ENCODE measurements at places on chromosomes 11 and 22.
A peak's percentile ranks its signal among the peaks of the same experiment; 100 is the strongest.

GRCh38 chr22:44287121-44287693 lies 25.5 kb downstream of the SHISAL1 start:
- no peak for DNase-seq

- DNase-seq, result no peak
These were observed 34.4 kb upstream of the WNT11 start for GRCh38 chr11:76240666-76241065.

DNA sequence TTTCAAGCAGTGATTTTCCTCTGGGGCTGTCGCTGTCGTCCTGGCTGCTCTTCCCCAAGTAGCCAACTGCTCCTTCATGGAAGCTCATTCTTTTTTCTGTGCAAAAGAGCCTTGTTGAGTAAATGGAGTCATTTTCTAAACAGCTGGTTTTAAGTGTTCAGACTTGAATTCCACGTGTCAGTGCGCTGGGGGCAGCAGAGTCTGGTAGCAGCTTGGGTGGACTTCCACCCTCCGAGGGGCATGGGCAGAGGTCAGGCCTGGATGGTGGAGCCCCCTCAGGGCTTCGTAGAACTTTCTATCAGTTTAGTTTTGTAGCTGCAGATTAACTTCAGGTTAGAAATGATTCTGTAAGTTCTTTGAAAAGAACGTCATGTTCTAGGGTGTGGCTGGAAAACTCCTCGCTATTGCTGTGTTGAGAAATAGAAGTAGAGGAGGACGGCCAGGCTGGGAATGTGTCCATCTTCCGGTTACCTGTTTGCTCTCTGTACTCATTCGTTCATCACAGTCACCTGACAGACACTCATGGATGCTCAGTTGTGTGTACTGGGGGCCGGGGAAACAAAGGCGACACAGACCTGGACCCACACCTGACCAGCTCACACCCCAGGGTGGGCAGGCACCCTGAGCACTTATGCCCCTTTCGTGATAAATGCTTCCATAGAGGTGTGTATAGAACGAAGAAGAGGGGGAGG lies 270.7 kb downstream of the TBC1D22A start:
- no peak for DNase-seq

DNA sequence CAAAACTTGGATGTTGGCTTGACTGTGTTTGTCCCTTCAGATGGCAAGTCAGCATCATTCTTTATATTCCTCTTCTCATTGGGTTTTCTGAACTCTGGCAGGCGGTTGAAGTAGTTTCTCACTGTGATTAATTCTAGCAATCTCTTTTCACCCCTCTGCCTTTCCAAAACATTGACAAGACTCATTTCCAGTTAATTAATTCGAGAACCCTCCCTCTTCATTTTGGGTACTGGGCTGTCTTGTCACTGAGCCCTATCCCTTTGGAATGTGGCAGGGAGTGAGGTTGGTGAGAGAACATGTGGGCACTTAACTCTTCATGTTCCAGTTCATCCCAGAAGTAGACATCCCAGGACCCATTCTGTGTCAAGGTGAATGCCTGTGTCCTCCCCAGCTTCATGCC lies 133.0 kb downstream of the WNT7B start:
- no peak for DNase-seq

- no peak for DNase-seq
These were observed 21.4 kb upstream of the BMAL1 start for GRCh38 chr11:13256216-13256615.

DNA sequence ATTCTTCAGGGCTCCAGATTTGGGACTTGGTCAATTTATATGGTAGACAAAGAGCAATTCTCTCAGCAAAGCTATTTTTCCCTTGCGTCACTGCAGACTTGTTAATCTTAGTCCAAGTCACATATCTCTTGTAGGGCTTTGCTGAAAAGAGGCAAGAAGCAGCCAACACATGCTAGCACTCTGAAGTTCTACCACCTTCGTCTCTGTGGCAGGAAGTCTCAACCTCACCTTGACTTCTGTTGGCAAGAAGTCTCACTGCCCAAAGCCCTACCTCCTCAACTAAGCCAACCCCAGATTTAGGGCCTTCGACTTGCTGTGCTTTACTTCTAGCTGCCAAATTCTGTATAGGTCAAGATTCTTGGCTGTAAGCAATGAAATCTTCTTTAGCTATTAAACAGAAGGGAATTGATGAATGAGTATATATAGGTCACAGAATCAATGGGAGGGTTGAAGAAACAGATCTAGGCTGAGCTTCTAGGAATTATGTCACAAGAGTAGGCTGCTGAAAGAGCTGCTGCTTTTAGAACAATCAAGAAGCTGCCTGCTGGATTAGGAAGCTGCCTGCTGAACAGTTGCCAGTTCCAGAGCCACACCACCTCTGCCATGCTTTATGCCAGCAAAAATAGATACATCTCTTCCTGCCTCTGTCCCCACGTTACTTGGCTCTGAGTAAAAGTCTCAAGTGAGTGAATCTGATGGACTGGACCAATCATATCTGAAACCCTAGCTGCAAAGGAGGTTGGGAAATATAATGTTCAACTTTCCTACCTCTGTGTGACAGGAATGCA lies 17.6 kb upstream of the NCR3LG1 start:
- DNase-seq, result no peak

- DNase-seq, result no peak
These were observed 24.6 kb downstream of the PPIL2 start for GRCh38 chr22:21690401-21690801.

DNA sequence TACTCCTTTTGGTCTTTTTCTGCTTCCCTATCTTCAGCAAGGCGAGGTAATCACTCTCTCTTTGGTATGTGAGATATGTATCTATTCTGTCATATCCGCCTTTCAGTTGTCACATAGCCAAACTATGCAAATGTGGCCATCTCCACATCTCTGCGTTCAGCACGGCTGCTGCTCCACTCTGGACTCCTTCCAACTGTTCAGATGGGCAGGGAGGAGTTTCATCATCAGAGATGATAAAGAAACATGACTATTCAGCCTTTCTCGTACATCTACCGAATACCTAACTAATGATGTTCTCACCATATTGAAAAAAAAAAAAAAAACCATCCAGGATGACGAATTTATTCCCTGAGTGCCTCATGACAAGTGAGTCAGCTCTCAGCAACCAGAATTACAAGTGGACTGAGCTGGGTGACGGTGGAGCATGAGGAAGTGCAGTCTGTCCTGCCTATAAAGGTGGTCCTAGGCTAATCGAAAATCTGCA lies 899.6 kb downstream of the OPCML start:
- no peak for DNase-seq

DNA sequence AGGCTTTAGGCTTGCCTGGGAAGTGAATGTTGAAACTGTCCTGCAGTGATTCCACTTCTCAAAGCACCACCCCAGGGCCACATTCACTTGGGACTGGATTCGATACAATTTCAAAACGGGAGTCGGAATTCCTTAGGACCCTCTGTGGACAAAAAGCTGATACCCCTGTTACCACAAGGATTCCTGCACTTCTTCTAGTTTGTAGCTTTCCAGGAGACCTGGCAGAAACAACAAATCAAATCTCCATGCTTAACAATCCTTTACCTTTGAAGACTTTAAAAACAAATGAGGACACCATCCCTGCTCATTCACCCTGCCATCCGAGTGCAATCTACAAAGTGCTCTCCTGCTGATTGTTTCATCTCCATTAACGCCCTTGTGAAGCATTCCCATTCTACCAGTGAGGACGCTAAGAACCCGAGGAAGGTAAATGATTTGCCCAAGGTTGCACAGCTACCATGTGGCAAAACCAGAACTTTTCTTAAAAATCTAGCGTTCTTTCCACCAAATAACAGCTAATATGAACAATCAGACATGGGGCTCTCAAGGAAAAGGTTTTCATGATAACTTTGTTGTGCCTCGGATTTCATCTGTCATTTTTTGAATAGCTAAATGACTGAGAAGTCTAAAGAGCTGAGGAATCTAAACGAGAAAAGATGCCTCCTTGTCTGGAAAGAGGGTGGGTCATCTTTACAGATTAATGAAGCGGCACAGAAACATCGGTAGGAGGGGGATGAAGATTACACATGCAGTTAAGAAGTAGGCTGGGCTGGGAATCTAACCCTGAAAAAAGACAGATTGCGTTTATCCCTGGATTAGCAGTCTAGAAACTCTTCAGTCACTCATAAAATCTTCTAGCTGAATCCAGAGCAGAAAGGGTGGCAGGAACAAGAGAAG lies 720 bp upstream of the MPZL2 start:
- DNase-seq, result no peak

- peak; percentile 69 for DNase-seq
These were observed 5.2 kb downstream of the NUMA1 start for GRCh38 chr11:72075109-72075508.

DNA sequence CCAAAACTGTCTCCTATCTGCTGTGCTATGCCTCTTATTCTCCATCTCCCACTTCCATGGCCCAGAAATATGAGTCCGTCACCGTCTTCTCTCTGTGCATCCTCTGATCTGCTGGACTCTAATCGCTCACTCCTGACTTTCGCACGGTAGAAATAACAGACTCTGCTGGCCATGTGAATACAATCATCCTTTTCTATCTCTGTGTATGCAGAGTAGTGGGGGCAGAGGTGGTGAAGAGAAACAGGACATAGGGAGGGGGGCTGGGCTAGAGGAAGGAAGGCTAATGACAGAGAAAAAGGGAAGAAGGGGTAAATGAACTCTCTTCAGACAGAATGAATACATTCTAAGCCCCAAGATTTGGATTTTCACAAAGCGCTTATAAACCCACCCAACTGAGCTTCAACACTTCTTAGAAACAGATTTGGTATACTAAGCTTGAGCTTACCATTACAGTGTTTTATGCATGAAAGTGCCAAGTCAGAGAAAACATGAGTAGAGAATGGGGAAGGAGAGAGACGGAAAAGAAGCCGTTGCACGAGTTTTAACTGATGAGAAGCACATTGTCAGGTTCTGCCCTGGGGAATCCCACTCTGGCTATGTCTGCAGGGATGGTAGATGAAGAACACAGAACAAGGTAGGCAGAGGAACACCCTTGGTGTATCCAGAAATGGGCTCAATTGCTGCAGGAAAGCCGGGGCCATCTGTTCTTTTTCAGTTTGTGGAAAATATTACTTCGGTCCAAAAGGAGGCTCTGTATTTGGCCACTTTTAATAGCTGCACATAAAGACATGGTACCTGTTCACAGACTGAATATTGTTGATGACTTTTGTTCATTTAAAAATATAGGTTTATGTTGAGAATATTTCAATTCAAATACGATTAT lies 324.7 kb downstream of the ETS1 start:
- no peak for DNase-seq

DNA sequence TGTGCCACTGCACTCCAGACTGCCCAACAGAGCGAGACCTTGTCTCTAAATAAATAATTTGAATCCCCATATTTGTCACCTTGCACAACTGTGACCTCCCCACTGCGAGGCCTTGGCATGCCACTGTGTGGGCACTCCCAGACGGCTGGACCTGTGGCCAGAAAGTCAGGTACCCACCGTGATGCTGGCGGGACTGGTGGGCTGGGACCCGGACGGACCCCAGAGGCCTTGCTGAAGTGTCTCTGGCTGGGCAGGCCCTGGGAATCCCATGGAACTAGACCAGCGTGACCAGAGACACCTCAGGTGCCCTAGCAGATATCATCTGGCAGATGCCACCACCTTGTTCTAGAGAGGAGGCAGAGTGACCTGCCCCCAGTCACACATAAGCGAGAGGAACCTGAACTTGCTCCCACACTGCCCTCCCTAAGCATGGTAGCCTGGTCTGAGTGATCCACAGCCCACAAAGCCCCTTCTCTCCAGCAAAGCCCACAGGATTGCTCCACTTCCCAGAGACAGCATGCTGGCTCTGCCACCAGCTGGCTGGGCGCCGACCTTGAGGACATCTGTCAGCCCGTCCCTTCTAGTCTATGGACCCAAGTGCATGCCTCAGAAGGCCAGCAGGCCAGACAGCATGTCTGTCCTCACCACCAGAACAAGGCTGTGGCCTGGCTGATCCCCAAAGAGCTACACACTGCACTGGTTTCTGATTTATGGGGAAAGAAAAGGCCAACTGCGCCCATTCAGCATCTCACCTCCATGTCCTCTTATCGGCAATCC lies 9.5 kb downstream of the MACROD1 start:
- DNase-seq, result no peak

DNA sequence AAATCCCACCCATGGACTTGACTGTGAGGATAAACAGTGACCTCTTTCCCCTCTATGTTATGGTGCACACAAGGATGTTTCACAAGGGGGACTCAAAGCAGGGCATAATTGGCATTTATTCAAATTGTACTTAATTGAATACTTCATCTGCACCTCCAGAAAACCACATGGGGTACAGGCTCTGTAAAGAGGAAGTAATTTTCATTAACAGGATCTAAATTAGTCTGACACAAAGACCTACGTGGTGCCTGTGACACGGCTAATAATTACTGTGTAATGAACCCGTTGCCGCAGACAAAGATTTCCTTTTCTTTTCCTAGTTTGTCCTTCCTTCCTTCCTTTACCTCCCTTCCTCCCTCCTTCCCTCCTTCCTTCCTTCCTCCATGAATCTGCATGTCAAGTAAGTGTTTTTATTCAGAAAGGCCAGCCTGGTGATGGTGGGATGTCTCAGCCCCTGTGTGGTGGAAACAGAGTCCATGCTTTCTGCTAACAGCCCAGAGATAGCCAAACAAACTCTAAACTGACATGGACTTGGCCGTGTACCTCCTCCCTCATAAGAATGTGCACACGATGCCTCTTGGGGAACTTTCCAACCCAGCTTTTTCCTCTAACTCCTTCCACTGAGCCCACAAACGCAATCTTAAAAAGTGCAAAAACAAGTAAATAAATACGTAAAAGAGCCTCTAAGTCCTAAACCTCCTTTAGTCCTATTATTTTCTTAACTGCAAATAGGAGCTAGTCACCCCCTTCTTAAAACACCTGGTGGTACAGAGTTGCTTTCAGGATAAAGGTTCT lies 118.8 kb downstream of the INSC start:
- DNase-seq, result no peak

DNA sequence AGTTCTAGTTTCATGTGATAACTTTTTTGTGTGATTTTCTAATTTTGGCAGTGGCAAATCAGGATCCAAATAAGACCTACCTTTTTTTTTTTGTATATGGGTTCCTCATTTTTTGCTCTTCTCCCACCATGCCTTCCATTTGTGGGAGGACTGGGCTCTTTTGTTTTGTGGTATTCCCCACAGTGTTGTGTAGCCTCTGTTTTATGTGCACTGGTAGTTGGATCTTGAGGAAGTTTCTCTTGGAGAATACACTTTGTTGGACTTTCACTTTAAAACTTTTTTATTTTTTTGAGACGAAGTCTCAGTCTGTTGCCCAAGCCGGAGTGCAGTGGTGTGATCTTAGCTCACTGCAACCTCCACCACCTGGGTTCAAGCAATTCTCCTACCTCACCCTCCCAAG lies 39.7 kb downstream of the PPP6R3 start:
- peak; percentile 32 for DNase-seq

Measured in KBM-7 (cell line).